Right atrium auricular region (tissue), 2 donors: ENCODE measurements at places on chromosomes 4 and X.

- no peak for DNase-seq
These were observed 43.7 kb upstream of the SPIN4 start for GRCh38 chrX:63394872-63395271.

GRCh38 chrX:1463581-1463980 is 10.9 kb upstream of the ASMTL start:
- no peak for DNase-seq

- DNase-seq: no peak
These were observed 36.4 kb upstream of the GPR174 start for GRCh38 chrX:79107891-79108718.

GRCh38 chr4:17092736-17093437 is 194.4 kb upstream of the LDB2 start:
- DNase-seq: no peak

- no peak for DNase-seq
These were observed 55.4 kb downstream of the MAML3 start for GRCh38 chr4:140098455-140099160.

GRCh38 chr4:87270144-87270543 is 49.7 kb upstream of the KLHL8 start:
- DNase-seq: no peak

DNA sequence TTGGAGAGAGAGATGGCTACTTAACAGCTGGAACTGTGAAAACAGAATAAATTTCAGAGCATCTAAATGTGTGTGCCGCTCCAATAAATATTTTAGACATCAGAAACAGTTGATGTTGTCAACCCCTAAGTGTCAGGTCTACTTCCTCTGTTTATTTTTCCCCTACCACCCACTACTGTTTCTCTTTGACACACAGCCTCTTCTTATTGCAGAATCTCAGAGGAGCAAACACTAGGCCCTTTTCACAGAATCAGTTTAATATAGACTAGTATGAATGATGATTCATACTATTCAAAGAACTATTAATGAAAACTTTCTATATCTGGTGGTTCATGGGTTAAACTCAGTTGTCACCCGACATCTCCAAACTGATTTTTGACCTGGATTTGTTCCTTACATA is 33.9 kb downstream of the NAA11 start:
- no peak for DNase-seq

- DNase-seq: no peak
These were observed 94.9 kb upstream of the MSX1 start for GRCh38 chr4:4764558-4764905.

GRCh38 chrX:12999422-12999821 is 24.5 kb downstream of the TMSB4X start:
- DNase-seq: no peak

DNA sequence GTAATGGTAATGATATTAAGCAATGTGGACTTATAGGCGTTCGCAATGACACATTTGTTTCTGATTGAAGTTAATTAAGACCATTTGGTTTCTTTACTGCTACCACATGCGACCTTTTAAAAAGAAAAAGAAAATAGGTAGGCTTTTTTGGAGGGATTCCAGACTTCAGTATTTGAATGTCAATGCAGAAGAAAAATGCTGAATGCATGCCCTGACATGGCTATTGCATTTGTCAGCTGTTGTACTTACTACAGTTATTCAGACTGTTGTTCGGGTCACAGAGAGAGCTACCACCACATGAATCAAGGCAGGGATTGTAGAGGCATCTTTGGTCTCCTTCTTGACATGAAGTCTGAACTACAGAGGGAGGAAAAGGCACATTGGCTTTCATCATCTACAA is 163.7 kb downstream of the CORIN start:
- DNase-seq: no peak

- no peak for DNase-seq
These were observed 73.1 kb downstream of the AREG start for GRCh38 chr4:74517996-74518395.

GRCh38 chr4:8594097-8595038 is 1.8 kb downstream of the CPZ start:
- DNase-seq: no peak
